ENCODE measurements at places on chromosomes 2 and 18.

GRCh38 chr2:101509499-101510284 lies 34.8 kb upstream of the RFX8 start:
- DNase-seq: no peak

DNA sequence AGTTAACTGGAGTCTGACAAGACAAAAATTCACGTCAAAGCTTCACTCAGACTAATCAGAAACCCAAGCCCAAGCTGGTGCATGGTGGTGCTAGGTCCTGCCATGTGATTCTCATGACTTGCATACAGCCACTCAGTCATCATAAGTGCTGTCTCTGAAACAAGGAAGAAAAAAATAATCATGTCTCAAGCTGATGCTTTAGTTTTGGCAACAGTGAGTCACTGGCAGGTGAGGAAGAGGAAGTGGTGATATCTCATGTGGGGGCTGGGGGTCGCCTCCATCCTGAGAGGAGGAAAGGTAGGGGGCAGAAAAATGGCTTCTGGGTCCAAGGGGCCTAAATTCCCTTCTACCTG lies 136.3 kb downstream of the TMEM163 start:
- DNase-seq: no peak

DNA sequence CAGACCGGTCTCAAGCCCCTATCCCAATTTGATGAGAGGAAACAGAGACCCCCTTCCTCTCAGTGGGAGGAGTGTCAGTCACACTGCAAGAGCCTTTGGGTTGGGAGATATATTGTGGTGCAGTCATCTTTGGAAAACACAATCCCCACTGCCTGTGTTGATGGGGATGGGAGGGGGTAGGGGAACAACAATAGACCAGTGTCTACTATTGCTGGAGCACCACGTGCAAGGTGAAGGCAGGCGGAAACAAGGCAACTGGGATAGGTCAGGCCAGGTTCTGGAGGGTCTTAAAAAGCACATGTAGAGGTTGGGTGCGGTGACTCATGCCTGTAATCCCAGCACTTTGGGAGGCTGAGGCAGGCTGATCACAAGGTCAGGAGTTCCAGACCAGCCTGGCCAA lies 127.9 kb downstream of the ZFP36L2 start:
- no peak for DNase-seq

DNA sequence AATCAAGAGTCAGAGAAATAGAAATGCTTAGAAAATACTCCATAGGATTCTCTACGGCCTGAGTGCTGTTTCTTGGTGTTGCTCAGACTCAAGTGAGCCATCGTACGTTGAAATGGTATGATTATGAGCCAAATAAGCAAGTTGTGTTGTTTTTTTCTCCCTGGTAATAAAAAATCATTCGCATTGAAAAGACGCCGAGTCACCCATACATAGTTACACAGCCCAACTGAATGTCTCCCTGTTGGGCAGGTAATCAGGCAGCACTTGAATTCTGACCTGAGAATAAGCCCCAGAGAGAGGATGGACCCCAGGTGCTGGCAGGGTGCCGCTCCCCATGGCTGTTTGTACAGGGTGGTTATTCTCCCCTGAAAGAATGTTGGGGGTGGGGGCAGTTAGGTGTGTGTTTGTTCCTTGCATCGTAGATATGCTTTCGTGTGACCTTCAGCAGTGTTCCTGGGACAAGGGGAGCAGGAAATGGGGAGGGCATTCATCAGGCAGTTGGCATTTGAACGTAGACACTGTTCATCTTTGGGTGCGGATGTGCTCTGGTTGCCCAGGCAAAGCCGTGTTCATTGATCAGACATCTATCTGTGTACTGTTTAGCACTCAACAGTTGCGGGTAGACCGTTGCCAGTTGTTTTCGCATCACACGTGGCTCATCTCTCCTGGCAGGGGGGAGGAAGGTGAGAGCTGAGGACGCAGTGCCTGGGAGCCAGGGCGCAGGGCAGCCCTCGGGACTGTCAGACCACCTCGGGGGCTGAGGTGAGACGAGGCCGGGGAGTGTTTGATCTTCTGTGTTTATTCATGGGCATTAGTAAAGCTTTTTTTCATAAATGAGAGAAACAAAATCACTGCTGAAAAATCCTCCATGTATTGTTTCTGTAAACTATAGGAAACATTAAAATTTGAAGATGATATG lies 27.3 kb downstream of the MTCL1 start:
- DNase-seq: no peak

GRCh38 chr18:48800876-48801727 lies 149.7 kb downstream of the SMAD7 start:
- DNase-seq: no peak

DNA sequence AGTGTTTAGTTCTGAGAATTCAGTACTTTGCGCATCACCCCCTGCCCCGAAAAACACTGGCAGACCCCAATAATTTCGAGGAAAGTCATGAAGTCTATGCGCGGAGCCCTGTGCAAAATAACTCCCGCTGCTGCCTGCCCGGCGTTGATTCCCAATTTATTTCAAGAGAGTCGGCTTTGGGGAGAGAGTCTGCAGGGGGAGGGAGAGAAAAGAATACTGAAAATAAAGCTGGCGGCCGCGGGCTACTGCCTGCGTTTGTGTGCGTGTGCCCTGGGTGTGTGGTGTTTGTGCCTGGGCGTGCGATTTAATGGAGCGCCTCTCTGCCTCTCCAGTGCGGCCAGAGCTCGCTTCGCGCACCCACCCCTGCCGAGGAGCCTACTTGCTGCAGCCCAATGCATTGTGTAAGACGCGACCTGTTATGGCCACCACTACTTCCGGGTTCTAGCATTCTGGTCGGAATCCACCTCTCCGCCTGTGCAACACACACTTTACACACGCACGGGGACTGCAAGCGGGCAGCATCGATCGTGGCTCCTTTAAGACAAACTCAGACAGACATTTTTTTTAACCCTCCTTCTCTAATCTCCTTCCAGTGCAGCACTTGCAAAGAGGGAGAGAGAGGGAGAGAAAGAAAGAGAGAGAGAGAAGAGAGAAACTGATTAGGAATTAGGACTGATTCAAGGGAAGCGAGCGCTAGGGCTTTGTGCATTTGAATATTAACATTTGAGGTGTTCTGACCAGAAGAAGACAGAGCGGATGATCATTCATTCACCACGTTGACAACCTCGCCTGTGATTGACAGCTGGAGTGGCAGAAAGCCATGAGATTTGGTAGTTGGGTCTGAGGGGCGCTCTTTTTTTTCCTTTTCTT lies at the start of gene MEIS1:
Gene MEIS1, plus strand, starts transcription at position 447 of the 870 bp plus-strand sequence. CDS start 732 bp downstream, outside the sequence.
- peak; percentile 75 for DNase-seq

DNA sequence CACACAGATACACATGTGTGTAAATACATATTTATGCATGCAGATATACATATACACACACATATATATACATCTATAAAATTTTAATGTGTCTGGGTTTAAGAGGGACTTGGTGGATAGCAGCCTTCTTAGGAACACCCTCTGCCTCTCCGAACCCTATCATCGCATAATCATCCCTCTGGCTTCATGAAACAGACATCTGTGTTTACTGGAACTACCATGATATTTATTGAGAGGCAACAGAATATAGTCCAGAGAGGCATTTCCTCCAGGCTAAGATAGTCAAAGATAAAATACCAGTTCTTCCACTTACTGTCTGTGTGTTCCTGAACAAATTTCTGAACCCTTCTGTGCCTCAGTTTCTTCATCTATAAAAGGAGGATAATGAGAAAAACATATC lies 239.0 kb upstream of the FANCL start:
- DNase-seq: no peak

DNA sequence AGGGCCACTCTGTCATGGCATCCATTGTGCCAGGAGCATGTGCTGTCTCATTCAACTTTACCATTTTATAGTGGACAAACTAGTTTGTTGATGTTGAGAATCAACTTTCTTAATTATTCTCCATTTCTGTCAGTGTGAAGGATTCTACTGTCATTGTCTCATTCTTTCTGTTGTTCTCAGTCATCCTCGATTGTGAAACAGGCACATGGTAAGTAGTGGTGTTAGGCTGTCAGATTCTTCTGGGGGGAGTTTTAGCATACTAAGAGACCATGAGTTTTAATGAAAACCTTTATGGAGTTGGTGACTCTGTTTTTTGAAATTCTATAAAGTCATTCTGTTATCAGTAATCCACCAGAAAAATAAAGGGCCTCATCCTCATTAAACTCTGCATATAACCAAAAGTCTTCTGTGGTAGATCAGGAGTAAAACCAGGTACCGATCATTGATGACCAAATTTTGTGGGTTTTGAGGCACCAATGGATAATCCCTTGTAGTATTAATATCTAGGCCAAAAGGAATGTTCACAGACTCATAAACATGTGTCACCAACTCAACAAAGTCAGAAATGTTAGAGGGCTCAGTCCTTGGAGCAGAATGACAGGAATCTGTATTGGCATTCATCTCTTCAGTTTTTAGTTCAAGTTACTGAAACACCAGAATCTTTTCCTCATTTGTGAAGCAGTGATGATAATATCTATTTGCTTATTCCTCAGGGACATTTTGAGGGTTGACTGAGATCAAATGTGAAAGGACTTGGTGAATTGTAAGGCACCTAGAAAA lies 73.2 kb downstream of the CERS6 start:
- no peak for DNase-seq

DNA sequence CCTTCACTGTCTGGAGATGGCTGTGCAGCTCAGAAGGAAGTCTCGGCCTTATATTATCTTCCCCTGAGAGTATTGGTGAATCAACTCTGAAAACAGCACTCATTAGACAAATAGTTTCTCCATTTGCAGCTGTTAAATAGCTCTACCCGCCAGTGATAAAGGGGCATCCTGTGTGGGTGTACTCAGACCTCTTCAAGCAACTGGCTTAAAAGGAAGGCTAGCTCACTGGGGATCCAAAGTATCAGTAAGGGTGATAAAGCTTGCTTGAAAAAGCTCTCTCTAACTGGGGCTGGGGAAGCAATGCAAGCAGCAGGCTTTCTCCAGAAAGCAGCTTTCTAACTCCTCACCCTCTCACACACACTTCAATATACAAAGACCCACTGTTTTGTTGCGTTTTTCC lies 64.9 kb upstream of the PSMD14 start:
- DNase-seq: no peak

GRCh38 chr2:381181-381580 lies 93.3 kb upstream of the ALKAL2 start:
- DNase-seq: no peak

DNA sequence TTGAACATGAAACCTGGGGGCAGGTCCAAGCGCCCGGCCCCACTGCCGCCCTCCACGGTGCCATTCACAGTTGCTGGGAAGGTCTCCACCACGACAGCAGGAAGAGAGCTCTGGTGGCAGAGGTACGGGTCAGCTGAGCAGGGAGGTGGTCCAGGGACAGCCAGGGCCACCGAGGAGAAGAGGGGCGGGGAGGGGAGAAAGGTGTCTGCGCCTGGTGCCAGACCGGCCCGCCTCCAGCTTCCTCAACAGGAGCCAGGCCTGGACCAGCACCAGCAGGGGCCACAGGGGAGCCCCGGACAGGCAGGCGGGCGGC lies 56.2 kb downstream of the BIN1 start:
- no peak for DNase-seq

- no peak for DNase-seq
Observed at GRCh38 chr2:44250376-44250775, 24.9 kb upstream of the SLC3A1 start.

DNA sequence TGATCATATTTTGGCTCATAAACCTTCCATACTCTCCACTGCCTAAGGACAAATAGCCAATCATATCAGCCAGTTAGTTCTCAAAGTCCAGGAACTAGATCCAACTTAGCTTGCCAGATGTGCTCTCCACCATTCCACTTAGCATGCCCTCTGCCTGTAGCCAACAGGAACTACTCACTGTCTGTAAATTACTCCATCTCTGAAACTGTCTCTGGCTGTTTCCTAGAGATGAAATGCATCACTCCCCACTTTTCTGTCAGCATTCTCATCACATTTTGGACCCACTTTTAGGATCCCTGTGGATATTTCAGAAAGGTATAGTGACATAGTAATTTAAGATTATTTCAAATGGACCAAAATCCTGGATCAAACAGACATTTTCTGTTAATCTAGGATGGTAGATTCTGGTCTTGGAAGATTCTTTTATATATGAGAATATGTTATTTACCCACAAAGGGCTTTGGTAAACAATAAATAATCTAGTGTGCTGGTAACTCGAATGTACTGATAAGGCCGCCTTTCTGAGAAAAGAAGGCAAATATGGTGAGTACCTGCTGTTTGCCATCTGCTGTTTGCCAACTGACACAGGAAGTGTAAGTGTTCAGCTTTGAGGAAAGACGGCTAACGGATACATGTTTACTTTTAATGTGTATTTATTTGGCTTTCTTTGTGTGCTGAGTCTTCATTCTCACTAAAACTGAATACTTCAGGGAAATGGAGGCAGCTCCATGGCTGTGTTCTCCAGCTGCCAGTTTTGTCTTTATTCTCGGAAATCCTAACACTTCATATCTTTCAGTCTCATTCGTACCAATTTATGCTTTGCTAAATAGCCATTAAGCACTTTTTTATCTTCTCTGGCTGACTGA lies 79.5 kb downstream of the EVA1A start:
- no peak for DNase-seq

DNA sequence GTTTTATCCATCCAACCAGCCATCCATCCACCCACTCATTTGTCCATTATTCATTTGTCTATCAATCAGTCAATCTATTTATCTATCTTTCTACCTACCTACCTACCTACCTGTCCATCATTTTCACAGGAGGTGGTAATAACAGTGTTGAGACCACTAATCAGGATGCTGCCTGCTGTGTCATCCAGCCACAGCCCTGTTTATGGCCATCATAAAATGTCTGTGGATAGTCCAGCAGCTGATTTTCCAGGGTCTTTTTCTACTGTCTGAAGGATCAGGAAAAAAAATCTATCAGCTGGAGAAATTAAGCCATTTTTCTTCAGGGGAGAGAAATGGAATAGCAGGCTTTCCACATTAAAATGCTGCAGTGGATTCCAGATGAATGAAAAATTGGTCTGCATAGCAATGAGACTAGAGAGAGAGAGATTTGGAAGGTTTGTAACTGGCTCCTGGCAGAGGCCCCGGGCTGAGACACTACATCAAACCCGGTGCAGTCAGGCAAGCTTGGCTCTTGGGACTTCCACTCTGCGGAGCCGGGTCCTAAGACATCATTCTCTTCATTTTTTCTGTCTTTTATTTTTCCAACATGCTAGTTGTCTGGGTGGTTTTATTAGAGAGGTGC lies 33.0 kb upstream of the BOD1L2 start:
- peak; percentile 10 for DNase-seq

DNA sequence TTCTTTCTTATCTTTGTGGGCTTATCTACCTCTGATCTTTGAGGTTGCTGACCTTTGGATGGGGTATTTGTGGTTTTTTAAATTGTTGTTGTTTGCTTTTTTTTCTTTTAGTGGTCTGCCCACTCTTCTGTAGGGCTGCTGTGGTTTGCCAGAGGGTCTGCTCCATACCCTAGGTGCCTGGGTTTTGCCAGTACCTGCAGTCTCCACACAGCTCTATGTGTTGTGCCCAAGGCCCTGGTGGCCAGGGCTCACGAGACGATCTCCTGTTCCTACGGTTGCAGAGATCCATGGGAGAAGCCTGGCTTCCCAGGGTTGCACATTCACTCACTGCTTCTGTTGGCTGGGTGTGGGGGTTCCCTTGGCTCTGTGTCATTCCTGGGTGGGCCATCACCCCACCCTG lies 87.1 kb downstream of the PARD3B start:
- no peak for DNase-seq

- no peak for DNase-seq
Observed at GRCh38 chr2:172965433-172966212, 110.0 kb upstream of the MAP3K20 start.

GRCh38 chr2:236974148-236974547 lies 111.5 kb upstream of the COPS8 start:
- no peak for DNase-seq

- DNase-seq: no peak
Observed at GRCh38 chr2:188751816-188752215, 222.4 kb upstream of the COL3A1 start.

GRCh38 chr2:238095143-238095542 lies 5.0 kb upstream of the ESPNL start:
- no peak for DNase-seq

- no peak for DNase-seq
Observed at GRCh38 chr2:49621016-49621415, 466.7 kb upstream of the FSHR start.
